Bronchial smooth muscle cell (primary cell): ENCODE measurements at places on chromosomes 2 and 18. TPM values are rescaled to one million over a fixed set of nuclear protein-coding genes. Genes with fewer than 3 reads are reported as not detected.

The ZNF804A gene
- total RNA-seq, result 0.86 and 4.7 TPM in 2 replicates

The SH3RF3 gene
- 1.9 and 2.5 TPM in 2 replicates for total RNA-seq

The CDKL4 gene
- 2.7 and 4.3 TPM in 2 replicates for total RNA-seq

The INO80C gene
- total RNA-seq, result 2.1 and 4.4 TPM in 2 replicates

The CAD gene
- 21.9 and 22.9 TPM in 2 replicates for total RNA-seq

The STPG4 gene
- total RNA-seq, result 0.16 TPM in 1 of 2 replicates, not detected in the other

The PPP1R1C gene
- total RNA-seq, result 0.47 TPM in 1 of 2 replicates, not detected in the other

The EN1 gene
- under 0.01 TPM in 1 of 2 replicates, not detected in the other for total RNA-seq

The PHLPP1 gene
- 1.9 and 4.0 TPM in 2 replicates for total RNA-seq

The LRP1B gene
- total RNA-seq, result under 0.01 TPM in 1 of 2 replicates, not detected in the other

The SANBR gene
- total RNA-seq, result 11.7 and 17.9 TPM in 2 replicates
